ENCODE measurements at places on chromosomes 12 and 14.

DNA sequence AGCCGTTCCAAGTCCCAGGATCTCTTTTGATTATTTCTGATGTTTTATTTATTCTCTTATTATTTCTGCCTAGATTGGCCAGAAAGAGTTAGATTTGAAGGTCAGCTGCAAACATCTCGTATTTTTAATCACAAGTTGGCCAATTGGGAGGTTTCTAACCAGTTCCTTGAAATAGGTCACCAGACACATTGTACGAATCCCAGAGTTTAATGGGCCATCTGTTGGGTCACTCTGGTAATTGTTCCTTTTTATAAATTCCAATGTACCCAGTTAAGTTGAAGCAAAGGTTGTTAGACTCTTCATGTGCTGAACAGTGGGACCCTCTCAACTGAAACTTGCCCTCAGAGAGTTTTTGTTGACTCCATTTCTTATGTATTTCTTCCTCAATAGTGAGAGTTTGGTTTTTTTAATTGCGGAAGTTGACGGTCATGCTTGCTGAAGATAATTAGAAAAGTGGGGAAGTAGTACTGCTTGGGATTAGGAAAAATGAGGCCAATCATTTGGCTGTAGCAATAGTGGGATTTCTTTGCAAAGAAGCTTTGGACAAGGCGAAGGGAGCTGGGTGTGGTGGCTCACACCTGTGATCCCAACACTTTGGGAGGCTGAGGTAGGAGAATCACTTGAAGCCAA lies 382.7 kb upstream of the RGS6 start:
- no peak for DNase-seq

GRCh38 chr12:27190761-27191160 lies 53.3 kb upstream of the STK38L start:
- DNase-seq: peak; percentile 30

GRCh38 chr14:79420725-79421124 lies 790.6 kb downstream of the DIO2 start:
- DNase-seq: no peak

- DNase-seq: no peak
These were observed 225.3 kb downstream of the ALG10B start for GRCh38 chr12:38541849-38542248.

- no peak for DNase-seq
These were observed 390.1 kb downstream of the NAV3 start for GRCh38 chr12:78220811-78221210.

GRCh38 chr12:6827982-6828780 lies at the start of gene P3H3:
Gene P3H3, plus strand, starts transcription at chr12:6828407. Its CDS starts 34 bp downstream, at chr12:6828441.
- peak; percentile 22 for DNase-seq

DNA sequence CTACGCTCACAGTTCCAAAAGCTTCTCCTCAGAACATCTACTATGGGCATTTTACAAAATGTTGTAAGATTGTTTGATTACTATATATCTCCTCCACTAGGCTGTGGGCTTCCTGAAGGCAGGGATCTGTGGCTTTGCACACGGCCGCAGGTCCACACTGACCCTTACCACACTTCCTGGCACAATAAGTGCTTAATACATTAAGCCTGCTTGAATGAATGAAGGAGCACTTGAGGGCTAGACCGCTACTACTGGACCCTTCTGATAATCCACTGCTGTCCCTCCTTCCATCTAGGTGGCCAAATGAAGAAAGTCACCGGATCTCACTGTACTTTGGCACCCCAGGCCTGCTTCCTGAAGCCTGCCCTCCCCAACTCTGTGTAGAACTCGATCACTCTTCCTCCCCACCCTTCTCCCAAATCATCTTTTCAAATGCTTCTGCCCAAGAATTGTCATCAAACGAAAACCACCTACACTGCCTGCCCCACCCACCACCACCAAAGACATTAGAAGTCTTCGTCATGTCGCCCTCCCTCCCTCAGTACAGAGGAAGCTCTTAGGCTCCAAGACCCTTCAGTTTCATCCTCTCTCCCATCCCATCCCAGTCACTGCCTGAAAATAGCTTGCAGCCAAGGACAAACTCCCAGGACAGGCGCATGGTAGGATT lies 596 bp upstream of the ZBTB39 start:
- no peak for DNase-seq

DNA sequence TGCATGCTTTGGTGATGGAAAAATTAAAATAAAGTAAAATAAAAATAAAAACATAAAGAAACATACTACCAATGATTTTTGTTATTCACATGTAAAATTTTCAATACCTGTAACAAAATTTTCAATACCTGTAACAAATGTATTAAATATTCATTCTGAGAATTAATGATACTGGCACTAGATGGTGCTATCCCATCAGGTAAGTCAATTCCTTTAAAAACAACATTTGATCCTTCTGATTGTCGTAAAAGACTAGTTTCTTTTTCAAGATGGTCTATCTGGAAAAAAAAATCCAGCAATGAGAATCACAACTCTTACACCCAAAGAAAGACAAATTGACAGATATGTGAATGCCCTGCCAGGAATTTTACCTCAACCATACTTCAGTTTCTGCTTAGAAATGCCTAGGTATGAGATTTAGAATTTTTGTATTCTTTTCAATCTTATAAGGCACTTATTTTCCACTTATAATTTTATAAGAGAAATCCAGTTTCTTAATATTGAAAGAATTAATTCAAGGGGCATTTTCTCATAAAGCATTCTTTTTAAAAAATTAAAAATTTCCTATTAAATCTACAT lies 30.7 kb downstream of the CEP290 start:
- DNase-seq: peak; percentile 78

GRCh38 chr12:113537046-113537750 lies 65.5 kb upstream of the LHX5 start:
- DNase-seq: no peak
